ENCODE measurements at places on chromosomes 7 and 10.

DNA sequence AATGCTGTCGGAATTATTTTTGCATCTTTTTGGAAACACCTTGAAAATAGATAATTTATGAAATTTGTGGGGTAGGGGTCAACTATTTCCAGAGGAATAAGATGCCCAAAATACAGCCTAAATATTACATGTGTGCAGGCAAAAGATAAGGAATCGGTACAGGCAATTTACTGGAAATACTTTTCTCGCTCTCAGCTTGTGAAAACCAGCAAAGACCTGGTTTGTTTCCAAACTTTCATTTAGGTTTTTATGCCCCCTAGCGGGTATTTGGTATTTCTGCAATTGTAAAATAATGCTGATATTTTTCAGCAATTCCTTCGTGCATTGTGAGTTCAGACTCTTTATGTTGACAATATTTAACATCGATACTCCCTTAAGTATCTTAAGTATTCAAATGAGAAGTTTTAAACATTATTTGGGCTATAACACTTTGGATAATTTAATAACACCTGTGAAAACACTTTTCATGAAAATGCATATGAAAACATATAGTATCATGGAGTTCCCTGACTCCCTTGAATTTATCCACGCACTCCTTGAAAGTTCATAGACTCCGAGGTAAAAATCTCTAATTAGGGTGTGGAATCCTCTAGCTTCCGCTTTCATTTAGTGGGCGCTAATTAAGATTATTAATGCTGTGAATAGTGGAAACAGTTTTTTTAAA is 132.4 kb downstream of the TSPAN12 start:
- DNase-seq: no peak

GRCh38 chr7:27145165-27145913 is 1.9 kb upstream of the HOXA5 start:
- no peak for DNase-seq

DNA sequence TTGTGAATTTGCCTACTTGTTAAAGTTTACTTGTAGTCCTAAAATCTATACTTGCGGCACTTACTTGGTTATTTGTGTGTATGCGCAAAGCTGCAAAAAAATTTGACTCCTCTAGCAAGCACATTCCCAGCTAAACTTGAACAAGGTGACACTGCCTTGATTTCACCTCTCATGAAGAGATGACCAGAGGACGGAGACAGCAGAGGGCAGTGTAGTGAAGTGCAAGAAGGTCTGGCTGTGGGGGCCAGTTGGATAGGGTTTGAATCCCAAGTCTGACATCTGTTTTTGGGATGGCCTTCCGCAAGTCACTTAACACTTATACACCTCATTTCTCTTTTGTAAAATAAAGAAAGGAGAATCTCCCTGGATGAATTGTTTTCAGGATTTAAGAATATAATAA is 15.7 kb downstream of the SLK start:
- DNase-seq: no peak

DNA sequence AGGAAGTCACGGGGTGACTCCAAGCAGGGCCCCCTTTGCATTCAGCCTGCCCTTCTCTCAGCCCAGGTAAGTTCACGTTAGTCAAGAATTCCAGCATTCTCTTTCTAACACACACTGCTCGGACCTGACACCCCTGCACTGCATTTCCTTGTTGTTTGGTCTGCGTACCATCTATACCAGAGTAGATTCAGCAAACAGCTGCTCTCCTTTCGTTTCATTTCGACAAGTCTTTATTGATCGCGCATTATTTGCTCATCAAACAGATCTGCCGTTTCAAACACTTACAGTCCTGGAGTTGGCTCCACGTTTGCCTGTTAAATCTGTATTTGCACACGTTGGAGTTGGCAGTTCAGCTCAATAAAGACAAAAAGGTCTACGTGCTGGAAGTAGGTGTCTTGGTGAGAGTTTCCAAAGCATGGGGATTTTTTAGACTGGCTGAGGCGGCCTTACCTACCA is 495.1 kb downstream of the RPS24 start:
- no peak for DNase-seq

GRCh38 chr7:87359366-87359765 is 13.9 kb downstream of the CROT start:
- no peak for DNase-seq
